ENCODE measurements at places on chromosomes 5 and 9.

- no peak for DNase-seq
Measured at GRCh38 chr9:134360897-134361296, 34.6 kb downstream of the RXRA start.

GRCh38 chr9:35691757-35692301 is 2.1 kb upstream of the TPM2 start:
- DNase-seq = no peak

GRCh38 chr5:151743530-151743929 is 14.9 kb downstream of the ATOX1 start:
- DNase-seq = no peak

GRCh38 chr5:34624691-34625090 is 31.4 kb upstream of the RAI14 start:
- no peak for DNase-seq

- DNase-seq = no peak
Measured at GRCh38 chr9:27653246-27653645, 80.0 kb upstream of the C9orf72 start.

DNA sequence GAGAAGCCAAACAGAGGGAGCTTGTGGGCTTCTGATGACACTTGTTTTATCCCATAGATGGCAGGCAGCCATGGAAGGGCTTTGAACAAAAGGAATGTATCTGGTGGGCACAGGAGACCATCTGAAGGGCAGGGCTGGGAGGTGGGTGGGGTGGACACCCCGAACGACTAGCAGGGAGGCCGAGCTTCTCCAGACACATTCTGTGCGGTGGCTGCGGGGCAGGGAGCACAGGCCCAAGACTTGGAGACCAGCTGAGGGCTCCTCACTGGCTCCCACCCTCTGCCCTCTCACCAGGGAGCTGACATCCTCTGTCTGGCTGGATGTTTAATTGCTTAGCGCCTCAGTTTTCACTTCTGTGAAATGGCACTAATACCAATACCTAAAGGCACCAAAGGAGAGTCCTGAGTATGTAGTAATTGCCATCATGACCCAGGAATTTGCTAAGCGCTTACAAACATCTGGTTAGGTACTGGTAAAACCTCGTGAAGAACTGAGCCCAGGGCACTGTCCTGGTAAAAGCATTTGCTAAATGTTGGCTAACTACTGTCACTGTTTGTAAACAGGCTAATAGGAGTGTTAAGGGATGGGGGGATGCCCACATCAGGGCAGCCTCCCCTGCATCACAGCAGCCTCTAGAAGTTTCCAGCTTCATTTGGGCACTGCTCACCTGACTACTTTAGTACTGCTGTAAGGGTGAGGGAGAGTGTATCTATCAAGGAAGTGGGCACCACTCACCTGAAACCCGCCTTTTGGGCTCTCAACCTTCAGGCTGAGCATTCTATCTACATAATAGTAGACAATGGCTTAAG is 2.1 kb upstream of the PHF2 start:
- DNase-seq = no peak

Data from stimulated activated CD4-positive, alpha-beta T cell treated with anti-CD3 and anti-CD28 coated beads, Interleukin-1b, Interleukin-23, amount 100 ng/mL, for 24 hours (primary cell).